SK-N-SH (cell line): ENCODE measurements at places on chromosomes 16 and 17. TPM values are rescaled to one million over a fixed set of nuclear protein-coding genes. Genes with fewer than 3 reads are reported as not detected.

Gene STAC2
- 0.07 and 0.08 TPM in 2 replicates for polyA plus RNA-seq

DNA sequence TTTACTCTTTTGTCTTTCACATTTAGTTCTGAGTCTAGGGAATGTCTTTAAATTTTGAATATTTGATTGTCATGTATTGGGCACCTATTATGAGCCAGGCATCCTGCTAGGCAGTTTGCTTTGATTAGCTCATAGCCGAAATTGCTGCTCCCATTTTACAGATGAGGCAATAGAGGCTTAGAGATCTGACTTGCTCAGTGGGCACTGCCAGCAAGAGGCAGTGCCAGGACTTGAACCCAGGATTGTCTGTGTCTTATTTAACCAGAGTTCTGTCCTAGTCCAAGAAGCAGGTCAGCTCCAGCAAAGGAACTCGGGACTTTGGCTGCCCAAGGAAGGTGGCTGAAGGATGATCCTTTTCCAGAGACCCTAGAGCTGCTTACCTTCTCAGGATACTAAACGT is 24.5 kb downstream of the BEAN1 start:
- no peaks in the 10 kb centered on the region for H3K36me3 ChIP-seq
- no peaks in the 10 kb centered on the region for H3K27me3 ChIP-seq
- no peak for DNase-seq
- H3K4me1 ChIP-seq: no peaks in the 10 kb centered on the region

DNA sequence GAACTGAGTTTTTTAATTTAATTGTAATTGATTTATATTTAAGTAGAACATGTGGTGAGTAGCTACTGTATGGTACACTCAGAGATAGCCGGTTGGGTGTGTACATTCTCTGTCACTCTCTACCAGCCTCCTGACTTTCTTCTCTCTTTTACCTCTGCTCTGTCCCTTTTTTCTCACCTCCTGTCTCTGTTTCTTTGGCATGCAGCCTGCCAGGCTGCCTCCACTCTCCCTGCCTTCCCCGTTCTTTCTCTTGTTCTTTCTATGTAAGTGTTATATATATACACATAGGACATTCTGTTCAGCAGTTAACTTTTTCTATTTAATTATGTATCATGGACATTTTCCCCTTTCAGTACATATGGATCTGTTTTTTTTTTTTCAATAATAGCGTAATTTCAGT is 50.8 kb downstream of the MRTFB start:
- H3K27me3 ChIP-seq: no peaks in the 10 kb centered on the region
- H3K36me3 ChIP-seq: peaks cover 3% of the 10 kb centered on the region
- H3K27ac ChIP-seq: no peak overlapping the region
- H3K4me1 ChIP-seq: no peaks in the 10 kb centered on the region; the same call in 1 of the 2 replicates
- no peak overlapping the region for H3K4me3 ChIP-seq

- peaks cover 21% of the 10 kb centered on the region for H3K27me3 ChIP-seq
- DNase-seq: no peak
- H3K4me1 ChIP-seq: no peaks in the 10 kb centered on the region
- no peak overlapping the region for H3K4me3 ChIP-seq
- H3K27ac ChIP-seq: no peak overlapping the region
- no peaks in the 10 kb centered on the region for H3K36me3 ChIP-seq
Observed at GRCh38 chr17:4648741-4649140, 7.3 kb upstream of the ALOX15 start.

DNA sequence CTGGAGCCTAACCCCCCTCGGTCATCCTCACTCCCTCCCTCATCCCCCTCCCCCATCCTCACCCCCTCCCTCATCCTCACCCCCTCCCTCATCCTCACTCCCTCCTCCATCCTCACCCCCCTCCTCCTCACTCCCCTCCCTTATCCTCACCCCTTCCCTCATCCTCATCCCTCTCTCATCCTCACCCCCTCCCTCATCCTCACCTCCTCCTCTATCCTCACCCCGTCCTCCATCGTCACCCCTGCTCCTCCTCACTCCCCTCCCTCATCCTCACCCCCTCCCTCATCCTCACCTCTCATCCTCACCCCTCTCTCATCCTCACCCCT is 571 bp downstream of the PRSS33 start:
- no peaks in the 10 kb centered on the region; the same call in 1 of the 2 replicates for H3K4me1 ChIP-seq
- peaks cover 4% of the 10 kb centered on the region; the same call in 1 of the 2 replicates for H3K27me3 ChIP-seq
- H3K36me3 ChIP-seq: no peaks in the 10 kb centered on the region
- H3K27ac ChIP-seq: no peak overlapping the region
- no peak for DNase-seq

Gene CLEC3A
- polyA plus RNA-seq: 0.03 TPM in 1 of 2 replicates, not detected in the other

GRCh38 chr16:84607694-84608093 is 10.2 kb downstream of the COTL1 start:
- no peak overlapping the region for H3K27ac ChIP-seq
- H3K27me3 ChIP-seq: no peaks in the 10 kb centered on the region
- peaks cover 7% of the 10 kb centered on the region for H3K36me3 ChIP-seq
- no peak for DNase-seq
- H3K4me3 ChIP-seq: no peak overlapping the region

GRCh38 chr17:48181653-48182052 is 74.1 kb downstream of the SNX11 start:
- no peak overlapping the region for H3K4me3 ChIP-seq
- no peaks in the 10 kb centered on the region for H3K4me1 ChIP-seq
- no peak overlapping the region for H3K27ac ChIP-seq
- H3K27me3 ChIP-seq: peaks cover 72% of the 10 kb centered on the region
- no peaks in the 10 kb centered on the region for H3K36me3 ChIP-seq

Gene PRR15L
- polyA plus RNA-seq: not detected in 2 replicates

GRCh38 chr16:11213373-11213772 is 42.6 kb downstream of the SOCS1 start:
- H3K27me3 ChIP-seq: no peaks in the 10 kb centered on the region
- H3K4me1 ChIP-seq: no peaks in the 10 kb centered on the region
- H3K27ac ChIP-seq: no peak overlapping the region

Gene SSTR5
- polyA plus RNA-seq: not detected in 2 replicates

DNA sequence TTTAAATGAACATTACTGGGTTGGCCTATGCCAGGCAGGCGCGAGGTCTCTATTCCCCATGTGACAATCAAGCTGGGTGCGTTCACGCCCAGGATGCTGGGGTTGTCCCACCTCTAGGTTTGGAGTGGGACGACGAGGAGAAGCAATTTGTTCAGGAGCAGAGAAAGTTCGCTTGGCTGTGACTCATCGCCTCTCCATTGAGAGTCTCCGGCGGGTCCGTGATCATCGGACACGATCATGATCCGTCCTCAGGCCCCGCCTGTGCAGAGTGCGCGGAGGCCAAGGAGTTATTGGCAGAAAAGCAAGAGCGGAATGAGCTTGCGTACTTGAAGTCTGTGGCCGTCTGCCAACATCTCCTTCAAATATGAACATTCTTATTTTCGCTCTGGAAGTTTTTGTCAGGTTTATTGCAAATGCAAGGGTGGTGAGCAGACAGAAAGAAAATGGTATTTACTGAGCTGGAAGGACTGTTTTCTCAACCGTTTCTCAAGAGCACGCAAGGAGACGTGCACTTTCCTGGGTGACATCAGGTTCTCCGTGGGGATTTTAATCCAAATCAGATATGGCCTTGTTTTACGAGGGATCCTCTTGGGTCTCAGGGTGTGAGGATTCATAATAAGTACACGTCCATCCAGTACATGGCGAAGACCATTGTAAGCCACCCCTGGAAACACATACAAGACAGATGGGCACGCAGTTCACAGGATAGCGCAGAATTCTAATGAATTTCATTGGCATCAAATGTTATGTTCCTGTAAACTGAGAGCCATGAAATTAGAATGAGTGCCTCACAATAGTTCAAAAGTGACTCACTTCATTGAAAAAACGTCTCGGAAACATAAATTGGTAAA is 70.1 kb upstream of the CREBBP start:
- no peak for DNase-seq
- H3K4me1 ChIP-seq: no peaks in the 10 kb centered on the region; the same call in 1 of the 2 replicates
- H3K36me3 ChIP-seq: no peaks in the 10 kb centered on the region

GRCh38 chr17:17022011-17022410 is 20.2 kb upstream of the MPRIP start:
- no peak overlapping the region for H3K4me3 ChIP-seq
- H3K27me3 ChIP-seq: no peaks in the 10 kb centered on the region
- no peaks in the 10 kb centered on the region for H3K36me3 ChIP-seq
- peaks cover 26% of the 10 kb centered on the region; the same call in 1 of the 2 replicates for H3K4me1 ChIP-seq

Gene MRPL45
- 35.5 and 42.8 TPM in 2 replicates for polyA plus RNA-seq

Gene ATP6V0A1
- 31.7 and 37.1 TPM in 2 replicates for polyA plus RNA-seq

DNA sequence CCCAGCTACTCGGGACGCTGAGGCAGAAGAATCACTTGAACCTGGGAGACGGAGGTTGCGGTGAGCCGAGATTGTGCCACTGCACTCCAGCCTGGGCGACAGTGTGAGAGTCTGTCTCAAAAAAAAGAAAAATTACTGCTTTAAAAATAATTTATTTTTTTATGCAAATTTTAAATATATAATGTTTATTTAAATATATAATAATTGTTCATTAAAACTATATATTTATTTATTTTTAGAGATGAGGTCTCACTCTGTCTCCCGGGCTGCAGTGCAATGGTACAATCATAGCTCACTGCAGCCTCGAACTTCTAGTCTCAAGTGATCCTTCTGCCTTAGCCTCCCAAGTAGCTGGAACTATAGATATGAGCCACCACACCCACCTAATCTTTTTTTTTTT is 15.2 kb upstream of the DBNDD1 start:
- no peak overlapping the region for H3K4me3 ChIP-seq
- peaks cover 26% of the 10 kb centered on the region for H3K36me3 ChIP-seq
- no peaks in the 10 kb centered on the region for H3K4me1 ChIP-seq
- H3K27ac ChIP-seq: no peak overlapping the region
- H3K27me3 ChIP-seq: no peaks in the 10 kb centered on the region
- no peak for DNase-seq

Gene CSH1
- not detected in 2 replicates for polyA plus RNA-seq

- no peaks in the 10 kb centered on the region for H3K36me3 ChIP-seq
- no peak for DNase-seq
- H3K27ac ChIP-seq: no peak overlapping the region
- no peaks in the 10 kb centered on the region for H3K4me1 ChIP-seq
- peaks cover 10% of the 10 kb centered on the region; the same call in 1 of the 2 replicates for H3K27me3 ChIP-seq
Observed at GRCh38 chr16:58243528-58244004, 45.7 kb upstream of the CSNK2A2 start.

DNA sequence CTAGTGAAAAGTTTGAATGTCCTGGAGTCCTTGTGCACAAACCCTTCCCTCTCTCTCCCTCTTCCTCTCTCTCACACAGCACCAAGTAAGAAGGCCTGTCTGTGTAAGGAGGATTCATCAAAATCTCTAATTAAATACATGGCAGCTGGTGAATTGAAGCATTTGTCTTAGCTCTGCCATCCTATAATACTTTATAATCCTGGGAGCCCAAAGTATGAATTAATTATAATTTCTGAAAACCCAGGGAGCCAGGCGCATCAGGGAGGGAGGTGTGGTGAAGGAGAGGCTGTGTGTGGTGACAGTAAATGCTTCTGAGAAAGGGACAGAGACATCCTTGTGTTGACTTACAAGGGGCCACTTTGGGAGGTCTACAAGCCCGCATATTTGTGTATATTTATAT is 691.4 kb upstream of the EEF2KMT start:
- DNase-seq: no peak
- H3K27ac ChIP-seq: no peak overlapping the region
- no peaks in the 10 kb centered on the region for H3K27me3 ChIP-seq
- H3K4me1 ChIP-seq: no peaks in the 10 kb centered on the region

DNA sequence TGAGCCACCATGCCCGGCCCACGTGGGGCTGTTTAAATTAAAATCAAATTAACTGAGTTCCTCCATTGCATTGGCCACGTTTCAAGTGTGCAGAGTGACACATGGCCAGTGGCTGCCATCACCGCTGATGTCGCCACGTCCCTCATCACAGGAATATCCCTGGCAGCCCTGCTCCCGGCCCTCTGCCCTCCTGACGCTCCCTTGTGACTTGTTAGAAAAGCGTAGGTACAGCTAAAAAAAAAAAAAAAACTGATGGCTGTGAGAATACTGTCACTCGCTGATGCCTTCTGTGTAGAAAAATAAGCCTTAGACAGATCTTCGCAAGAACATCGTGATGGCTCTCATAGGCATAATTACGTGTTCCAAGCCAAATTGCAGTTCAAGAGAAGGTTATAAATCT is 21.7 kb downstream of the CARHSP1 start:
- no peaks in the 10 kb centered on the region for H3K27me3 ChIP-seq
- peak; percentile 56 for DNase-seq
- peaks cover 21% of the 10 kb centered on the region for H3K4me1 ChIP-seq
- H3K36me3 ChIP-seq: peaks cover 12% of the 10 kb centered on the region
- H3K4me3 ChIP-seq: no peak overlapping the region
- 0 out of 2 replicates have a peak overlapping the region, but pooled peaks have one; percentile 2 for H3K27ac ChIP-seq

- H3K36me3 ChIP-seq: peaks cover 15% of the 10 kb centered on the region
- H3K4me3 ChIP-seq: no peak overlapping the region
- DNase-seq: no peak
- no peaks in the 10 kb centered on the region for H3K27me3 ChIP-seq
- peak overlapping the region; percentile 43; the same call in 1 of the 2 replicates for H3K27ac ChIP-seq
Observed at GRCh38 chr17:37148156-37148555, 199.4 kb downstream of the AATF start.

- no peak for DNase-seq
- no peaks in the 10 kb centered on the region for H3K27me3 ChIP-seq
- H3K27ac ChIP-seq: no peak overlapping the region
- no peak overlapping the region for H3K4me3 ChIP-seq
- H3K36me3 ChIP-seq: no peaks in the 10 kb centered on the region
Observed at GRCh38 chr17:70521821-70522256, 352.5 kb downstream of the KCNJ2 start.

DNA sequence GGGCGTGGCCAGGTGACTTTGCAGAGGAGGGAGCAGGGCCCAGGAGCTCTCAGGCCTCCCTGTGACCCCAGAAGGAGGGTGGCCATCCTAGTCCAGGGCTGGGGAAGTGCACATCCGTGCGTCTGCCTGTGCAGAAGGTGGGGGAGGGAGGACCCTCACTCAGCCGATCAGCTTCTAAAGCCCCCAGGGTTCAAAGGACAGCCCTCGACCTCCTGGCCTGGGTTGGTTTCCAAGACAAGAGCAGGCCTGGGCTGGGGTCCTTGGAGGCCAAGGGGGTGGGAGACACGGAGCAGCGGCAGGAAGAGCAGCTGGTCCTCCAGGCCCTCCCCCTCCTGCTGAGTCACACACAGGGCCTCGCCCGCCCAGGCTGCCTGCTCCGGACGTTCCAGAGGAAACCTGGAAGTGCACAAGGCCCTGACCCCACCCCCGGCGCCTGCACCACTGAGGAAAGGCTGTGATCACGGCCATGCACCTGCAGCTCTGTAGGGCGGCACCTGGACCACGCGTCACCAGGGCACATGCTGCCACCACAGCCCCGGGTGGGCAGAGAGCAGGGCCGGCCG is 67.1 kb upstream of the ZNF469 start:
- peak overlapping the region; percentile 54 for H3K27ac ChIP-seq
- DNase-seq: no peak
- no peaks in the 10 kb centered on the region for H3K36me3 ChIP-seq
- no peaks in the 10 kb centered on the region for H3K27me3 ChIP-seq
